ENCODE measurements at places on chromosomes 5 and 9.

GRCh38 chr5:10994091-10994986, 233.3 kb upstream of the DAP start:
- DNase-seq, result no peak

DNA sequence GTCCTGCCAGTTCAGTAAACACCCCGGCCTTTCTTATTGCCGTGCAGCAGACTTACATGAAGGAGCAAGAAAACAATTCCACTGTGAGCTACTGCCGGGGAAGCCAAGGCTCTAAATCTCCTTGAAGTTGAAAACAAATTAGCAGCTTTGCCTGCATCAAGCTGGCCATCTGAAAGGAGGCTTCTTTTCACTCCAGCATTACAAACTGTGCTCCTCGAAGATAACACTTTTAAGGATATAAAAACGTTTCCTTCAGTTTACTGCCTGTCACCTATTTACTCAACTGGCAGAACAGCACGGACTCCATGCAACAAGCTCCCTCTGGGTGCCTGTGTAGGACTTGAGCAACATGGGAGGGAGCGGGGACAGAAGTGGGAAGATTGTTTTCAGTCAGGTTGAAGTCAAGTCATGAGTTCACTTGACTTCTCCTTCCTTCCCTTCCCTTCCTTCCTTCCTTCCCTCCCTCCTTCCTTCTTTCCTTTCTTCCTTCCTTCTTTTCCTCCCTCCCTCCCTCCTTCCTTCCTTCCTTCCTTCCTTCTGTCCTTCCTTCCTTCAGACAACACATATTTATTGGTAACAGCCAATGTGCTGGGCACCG, 67.4 kb downstream of the ZNF608 start:
- DNase-seq, result no peak

- DNase-seq, result peak; percentile 81
Measured at GRCh38 chr9:123349691-123350480, 6.1 kb upstream of the CRB2 start.

GRCh38 chr5:128535251-128535650, 2.8 kb downstream of the FBN2 start:
- DNase-seq, result no peak

GRCh38 chr5:152221721-152222629, 183.1 kb downstream of the NMUR2 start:
- no peak for DNase-seq

GRCh38 chr9:137031904-137032640, at the start of gene FUT7:
Gene FUT7 (minus strand): TSS chr9:137032088. CDS start chr9:137031991, 97 bp downstream.
- no peak for DNase-seq

GRCh38 chr9:134807716-134808446, 72.7 kb upstream of the FCN2 start:
- peak; percentile 82 for DNase-seq

DNA sequence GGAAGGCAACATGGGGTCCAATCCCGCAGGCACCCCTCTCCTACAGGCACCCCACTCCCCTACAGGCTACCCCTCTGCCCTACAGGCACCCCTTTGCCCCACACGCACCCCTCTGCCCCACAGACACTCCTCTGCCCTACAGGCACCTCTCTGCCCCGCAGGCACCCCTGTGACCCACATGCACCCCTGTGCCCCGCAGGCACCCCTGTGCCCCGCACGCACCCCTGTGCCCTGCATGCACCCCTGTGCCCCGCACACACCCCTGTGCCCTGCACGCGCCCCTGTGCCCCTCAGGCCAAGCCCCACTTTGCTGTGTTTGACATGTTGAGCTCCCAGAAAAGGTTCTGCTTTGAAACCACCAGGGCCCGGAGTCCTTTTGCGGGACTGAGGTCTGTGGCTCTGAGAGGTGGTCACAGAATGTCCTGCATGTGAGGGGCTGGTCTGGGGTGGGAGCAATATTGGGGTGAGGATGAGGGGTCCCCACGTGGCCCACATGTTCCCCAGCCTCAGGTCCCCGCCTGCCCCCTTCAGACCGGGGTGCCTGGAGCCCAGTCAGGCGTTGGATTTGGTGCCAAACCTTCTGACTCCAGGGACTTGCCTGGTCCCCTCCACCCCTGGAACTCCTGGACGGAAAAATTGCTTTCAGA, 616 bp upstream of the QRFP start:
- DNase-seq, result no peak

GRCh38 chr5:58018016-58018415, 441.9 kb downstream of the PLK2 start:
- DNase-seq, result no peak

DNA sequence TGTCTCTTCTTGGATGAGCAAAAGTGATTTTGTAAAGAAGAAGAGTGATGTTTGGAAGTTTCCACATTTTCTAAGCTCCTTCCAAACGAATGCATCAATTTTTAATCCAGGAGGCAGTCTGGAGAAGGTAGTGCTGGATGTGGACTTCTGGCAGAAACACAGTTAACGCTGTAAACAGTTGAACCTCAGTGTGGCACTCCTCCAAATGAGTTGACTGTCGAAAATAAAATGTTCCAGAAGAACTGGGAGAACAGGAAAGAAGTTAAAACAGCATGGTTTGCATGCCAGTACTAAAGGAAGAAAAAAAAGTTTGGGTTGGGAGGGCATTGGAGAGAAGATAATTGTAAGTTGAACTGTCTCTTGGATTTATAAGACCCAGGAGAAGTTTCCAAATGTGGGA, 6.5 kb downstream of the ZNF462 start:
- DNase-seq, result no peak

DNA sequence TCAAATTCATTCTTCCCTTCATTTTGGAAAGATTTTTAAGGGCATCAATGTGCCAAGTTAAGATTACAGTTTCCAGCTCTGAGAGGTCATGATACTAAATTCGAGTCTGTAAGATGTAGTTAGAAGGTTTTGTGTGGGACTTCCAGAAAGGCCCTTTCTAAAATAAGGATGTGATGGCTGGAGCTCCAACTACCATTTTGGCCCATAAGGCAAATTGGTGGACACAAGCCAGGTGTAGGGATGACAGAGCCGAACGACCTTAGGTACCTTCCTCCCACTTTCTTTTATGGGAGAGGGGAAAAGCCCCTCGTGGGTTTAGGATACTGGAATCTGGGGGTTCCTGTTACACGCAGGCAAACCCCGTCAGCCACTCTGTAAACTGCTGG, 54.3 kb upstream of the PTPDC1 start:
- no peak for DNase-seq

- no peak for DNase-seq
Measured at GRCh38 chr9:8845376-8845775, 1045.8 kb upstream of the DMAC1 start.

- DNase-seq, result no peak
Measured at GRCh38 chr9:18890372-18890771, 142.6 kb downstream of the SAXO1 start.

DNA sequence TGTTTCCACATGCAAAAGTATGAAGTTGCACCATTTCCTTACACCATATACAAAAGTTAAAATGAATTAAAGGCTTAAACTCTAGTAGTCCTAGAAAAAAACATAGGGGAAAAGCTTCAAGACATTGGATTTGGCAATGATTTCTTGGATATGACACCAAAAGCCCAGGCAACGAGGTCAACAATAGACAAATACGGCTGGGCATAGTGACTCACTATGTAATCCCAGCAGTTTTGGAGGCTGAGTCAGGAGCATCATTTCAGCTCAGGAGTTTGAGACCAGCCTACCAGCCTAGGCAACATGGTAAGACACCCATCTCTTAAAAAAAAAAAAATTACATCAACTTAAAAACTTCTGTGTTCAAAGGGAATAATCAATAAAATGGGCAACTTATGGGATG, 30.9 kb upstream of the SREK1 start:
- no peak for DNase-seq

DNA sequence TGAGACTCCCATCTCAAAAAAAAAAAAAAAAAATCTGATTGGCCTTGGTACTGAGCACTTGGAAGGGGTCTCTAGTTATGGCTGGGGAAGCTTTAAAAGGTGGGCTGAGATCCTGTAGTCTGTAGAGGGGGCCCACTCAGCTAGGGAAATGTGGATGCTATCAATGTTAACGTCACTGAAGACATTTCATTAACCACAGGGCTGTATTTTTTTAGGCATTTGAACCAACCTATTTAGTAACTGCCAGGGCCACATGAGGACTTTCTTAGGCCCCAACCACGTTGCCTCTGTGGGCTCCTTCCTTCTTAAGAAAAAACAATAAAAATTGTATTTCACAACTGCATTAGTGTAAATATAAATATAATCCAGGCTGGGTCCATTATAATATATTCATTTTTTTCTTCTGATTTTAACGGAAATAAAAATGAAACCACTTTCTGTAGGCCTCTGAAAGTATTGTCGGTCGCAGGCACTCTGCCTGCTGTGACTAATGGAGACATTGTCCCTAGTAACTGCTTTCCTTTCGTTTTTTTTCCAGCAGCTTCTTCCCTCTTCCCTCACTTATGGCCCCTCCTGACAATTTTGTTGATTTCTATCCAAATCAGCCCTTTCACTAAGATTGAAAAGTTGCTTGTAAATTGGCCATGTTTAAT, 71.6 kb downstream of the GCNT1 start:
- DNase-seq, result no peak

- DNase-seq, result no peak
Measured at GRCh38 chr5:53429706-53430105, 50.7 kb upstream of the FST start.

DNA sequence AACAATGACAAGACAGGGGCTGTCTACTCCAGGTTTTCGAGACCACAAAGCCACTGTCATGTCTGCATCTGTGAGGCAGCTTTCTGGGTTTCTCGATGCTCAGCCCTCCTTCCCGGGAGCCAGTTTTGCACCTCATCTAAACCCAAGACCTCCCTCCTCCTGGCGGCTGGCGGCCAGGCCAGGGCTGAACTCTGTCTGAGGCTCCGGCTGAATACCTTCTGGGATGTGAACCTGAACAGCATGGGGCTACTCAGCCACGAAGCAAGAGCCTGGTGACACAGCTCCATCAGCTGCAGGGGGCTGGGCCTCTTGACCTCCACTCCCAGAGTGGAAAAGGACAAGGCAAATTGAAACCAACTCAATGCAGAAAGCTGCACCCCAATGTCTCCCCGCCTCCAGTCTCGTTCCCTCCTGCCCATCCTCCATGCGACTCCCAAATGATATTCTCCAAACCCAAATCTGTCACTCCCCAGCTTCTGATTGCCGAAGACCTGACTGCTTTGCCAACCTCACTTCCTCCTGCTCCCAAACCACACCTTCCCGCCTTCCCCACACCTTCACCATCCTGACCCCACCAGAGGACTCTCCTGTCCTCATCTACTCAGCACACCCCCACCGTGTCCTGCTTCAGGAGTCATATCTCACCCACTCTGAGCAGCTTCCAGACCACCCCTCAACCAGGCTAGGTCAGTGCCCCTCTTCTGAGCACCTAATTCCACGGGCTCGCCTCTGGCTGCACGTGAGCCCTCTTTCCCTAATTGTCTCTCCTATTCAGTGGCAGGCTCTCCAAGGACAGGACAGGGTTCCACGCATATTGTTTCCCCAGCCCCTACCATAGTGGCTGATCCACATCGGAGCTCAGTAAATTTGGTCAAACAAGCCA, 4.5 kb downstream of the ANKS6 start:
- no peak for DNase-seq

DNA sequence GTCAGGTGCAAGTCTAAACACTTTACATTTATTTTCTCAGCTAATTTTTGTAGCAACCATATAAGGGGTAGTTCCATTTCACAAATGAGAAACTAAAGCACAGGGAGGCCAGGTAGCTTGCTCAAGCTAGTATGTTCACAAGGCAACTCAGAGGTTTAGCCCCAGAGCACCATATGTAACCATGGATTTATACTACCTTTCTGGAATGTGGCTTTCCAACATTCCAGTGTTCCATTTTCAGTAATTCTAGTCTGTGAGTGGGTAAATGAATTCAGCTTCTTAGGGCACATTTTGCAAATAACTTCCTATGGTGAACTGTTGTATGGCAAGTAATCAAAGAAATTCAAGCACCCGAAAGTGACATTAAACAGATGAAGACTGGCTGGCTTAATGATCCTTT, 25.0 kb upstream of the CAST start:
- DNase-seq, result no peak

DNA sequence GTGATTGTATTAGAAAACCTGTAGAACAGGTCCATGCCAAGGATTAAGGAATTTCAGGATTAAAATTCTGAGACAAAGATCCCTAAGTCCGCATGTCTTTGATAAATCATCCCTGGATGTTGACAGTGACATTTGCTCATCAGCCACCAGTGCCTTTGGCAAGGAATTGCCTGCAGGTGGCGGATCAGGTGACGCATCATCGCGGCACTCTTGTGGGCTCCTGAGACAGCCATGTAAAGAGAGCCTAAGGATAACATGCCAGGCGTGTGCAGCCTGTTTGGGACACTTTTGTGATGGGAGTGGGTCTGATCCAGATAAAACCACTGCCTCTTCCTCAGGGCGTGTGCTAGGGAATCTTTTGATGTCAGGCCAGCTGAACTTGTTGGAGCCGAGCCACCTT, 40.6 kb downstream of the ADCY2 start:
- DNase-seq, result no peak

- no peak for DNase-seq
Measured at GRCh38 chr5:116476897-116477537, 97.6 kb downstream of the SEMA6A start.

DNA sequence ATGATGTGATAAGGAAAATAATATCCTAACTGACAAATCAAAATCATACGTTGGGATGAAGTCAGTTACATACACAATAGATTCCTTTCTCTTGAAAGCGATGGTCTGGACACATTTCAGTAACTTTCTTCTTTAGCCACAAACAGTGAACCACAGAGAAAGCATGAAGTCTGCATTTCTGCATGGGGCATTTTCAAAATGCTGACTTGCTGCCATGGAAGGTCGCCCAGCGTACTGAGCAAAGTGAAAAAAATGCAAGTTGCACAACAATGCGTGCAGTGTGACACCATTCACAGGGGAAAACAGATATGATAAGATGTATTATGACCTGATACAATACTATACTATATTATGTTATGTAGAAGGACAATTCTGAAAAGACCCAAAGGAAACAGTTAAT, 146.3 kb downstream of the SNX18 start:
- DNase-seq, result no peak

DNA sequence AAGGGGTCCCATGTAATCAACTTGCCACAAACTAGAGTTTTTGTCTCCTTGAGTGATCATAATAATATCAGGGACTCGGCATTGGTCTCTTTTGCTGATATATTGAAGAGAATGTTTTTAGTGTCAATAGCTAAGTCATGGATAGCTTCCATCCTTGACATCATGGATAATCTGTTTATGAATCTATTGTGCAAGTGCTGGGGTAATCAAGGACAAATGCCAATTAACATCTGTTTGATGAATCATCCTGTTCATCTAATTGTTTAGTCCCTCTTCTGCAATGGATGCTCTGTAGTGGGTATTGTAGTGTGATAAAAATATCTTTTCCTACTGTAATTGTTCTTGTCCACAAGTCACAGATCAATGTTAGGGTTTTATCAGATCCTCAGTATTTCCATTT, 607.5 kb upstream of the SEMA6A start:
- no peak for DNase-seq

- DNase-seq, result no peak
Measured at GRCh38 chr9:2595973-2596372, 25.6 kb upstream of the VLDLR start.

- DNase-seq, result no peak
Measured at GRCh38 chr5:156695774-156696173, 154.3 kb upstream of the PPP1R2B start.

GRCh38 chr5:122723606-122724352, 51.1 kb upstream of the SNX2 start:
- no peak for DNase-seq
